Caki2 (cell line): ENCODE measurements at places on chromosomes 5 and 9. TPM values are rescaled to one million over a fixed set of nuclear protein-coding genes. Genes with fewer than 3 reads are reported as not detected.
A peak's percentile ranks its signal among the peaks of the same experiment; 100 is the strongest.

Gene SPINK7
- not detected in 2 replicates for total RNA-seq

GRCh38 chr9:76654051-76654461, 110.2 kb upstream of the PCA3 start:
- no peak for DNase-seq

GRCh38 chr5:37603072-37603471, 224.0 kb downstream of the WDR70 start:
- DNase-seq, result no peak

DNA sequence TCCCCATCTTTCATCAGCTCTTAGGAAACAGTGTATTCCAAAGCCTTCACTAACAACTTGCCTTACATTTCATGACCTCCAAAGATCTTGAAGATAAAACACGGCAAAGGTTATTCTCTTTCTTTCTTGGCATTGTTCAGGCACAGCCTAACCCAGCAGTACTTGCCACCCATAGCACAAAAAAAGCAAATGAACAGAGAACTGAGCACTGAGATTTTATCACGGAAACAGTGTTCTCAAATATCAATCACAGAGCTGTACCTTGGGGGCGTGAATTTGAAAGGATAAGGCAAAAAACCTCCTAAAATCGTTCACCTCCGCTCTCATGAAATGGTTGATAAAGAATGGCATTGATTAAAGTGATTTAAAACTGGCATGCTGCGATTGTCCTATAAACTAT, 16.9 kb upstream of the KCNV2 start:
- DNase-seq, result no peak

Gene HNRNPA0
- 50.5 and 51.7 TPM in 2 replicates for total RNA-seq

DNA sequence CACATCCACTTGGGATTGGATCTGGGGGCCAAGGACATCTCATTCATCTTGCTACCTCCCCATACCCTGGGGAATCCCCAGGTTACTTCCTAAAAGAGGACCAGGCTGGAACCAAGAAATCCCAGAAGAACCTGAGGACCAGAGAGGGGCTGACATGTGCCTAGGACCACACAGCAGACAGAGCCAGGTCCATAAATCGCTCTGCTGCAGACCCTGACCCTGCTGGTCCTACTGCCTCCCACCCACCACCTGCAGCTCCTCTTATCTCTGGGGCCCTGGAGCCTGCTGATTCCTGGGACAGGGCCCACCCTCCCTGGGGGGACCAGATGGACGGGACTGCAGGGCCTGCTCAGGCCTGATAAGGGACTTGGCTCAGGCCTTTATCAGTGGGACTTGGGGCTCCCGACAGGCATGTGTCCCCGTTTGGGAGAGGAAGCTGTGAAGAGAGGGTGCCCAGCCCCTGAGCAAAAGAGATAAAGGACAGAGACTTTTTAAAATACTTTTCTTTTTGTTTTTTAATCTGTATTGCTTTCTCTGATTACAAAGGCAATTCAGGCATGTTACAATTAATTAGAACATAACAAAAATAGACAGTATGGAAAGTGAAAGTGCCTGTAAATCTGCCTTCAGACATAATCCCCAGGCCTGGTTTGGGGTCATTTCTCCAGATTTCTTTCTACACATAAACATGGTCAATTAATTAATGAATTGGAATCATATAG, 101.3 kb upstream of the LARP1 start:
- DNase-seq, result no peak

Gene TXNDC8
- total RNA-seq, result not detected in 2 replicates

DNA sequence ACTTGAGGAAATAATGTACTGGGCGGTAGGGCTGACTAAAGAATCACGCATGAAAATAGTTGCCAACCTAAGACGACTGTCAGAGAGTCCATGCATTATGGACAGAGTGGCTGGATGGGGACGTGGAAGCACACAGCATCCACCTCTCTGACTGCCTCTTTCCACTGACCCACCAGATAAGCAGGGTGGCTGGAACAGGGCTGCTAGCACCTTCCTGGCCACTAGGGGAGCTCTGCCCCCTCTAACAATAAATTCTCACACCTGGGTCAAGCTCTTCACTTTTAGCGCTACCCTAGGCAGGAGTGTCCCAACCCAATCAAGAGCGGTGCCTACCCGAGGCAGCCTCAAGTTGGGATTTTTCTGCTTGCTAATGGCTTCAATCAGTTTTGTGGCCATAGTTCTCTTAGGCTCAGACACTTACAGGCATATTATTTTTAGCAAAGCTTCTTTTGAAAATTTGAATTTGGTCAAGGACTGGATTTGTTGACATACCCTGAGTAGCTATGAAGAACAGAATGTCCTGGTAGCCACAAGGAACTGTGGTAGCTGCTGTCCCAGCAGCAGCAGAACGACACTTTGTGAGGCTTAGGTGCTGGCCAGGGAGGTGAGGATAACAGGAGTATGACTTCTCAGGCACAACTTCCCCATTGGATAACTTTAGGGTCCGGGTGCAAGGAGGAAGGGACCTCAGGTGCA, 6.9 kb upstream of the TPM2 start:
- peak; percentile 34 for DNase-seq

- DNase-seq, result no peak
These were observed 12.4 kb downstream of the NFIL3 start for GRCh38 chr9:91411096-91411771.

Gene JAKMIP2
- 0.20 TPM in 1 of 2 replicates, not detected in the other for total RNA-seq

DNA sequence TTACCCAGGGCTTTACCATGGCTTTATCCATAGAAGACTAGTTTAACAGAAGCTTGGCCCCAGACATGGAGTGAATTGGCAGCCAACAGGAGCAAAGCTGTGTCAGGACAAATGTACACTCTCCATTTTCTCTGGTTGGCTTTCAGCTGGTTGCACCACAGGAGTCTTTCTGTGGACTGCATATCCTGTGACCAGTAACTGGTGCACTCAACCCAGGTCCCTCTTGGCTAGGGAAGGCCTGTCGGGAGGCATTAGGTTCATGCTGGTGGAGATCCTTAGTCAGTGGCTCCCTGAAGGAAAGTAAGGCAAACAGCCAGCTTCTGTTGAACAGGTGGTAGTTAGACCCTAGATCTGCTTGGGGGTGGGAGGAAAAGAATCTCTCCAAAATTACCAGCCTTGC, 146.9 kb upstream of the TLX3 start:
- no peak for DNase-seq

Gene AGXT2
- total RNA-seq, result not detected in 2 replicates

DNA sequence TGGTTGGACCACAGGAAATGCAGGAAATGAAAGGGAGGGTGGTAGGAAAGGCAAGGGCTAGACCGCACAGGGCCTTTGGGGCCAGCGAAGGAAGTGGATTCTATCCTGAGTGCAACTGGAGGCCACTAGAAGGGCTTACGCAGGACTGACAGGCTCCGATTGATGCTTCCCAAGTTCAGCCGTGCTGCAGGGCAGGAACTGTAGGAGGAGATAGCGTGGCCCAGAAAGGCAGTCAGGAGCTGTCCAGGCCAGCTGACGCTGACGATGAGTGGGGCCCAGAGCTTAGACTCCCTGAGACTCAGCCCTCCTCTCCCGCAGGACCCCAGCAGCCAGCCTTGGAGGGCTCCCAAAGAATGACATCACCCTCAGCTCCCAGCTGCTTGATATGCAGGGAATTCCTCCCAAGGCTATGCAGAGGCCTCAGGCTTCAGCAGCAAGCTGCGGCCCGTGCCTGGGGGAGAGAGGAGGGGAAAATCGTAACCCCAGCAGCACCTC, 48.8 kb downstream of the KCNIP1 start:
- DNase-seq, result no peak

Gene PTGES
- total RNA-seq, result 44.9 and 54.4 TPM in 2 replicates

Gene ADAMTS16
- 13.8 and 15.6 TPM in 2 replicates for total RNA-seq

DNA sequence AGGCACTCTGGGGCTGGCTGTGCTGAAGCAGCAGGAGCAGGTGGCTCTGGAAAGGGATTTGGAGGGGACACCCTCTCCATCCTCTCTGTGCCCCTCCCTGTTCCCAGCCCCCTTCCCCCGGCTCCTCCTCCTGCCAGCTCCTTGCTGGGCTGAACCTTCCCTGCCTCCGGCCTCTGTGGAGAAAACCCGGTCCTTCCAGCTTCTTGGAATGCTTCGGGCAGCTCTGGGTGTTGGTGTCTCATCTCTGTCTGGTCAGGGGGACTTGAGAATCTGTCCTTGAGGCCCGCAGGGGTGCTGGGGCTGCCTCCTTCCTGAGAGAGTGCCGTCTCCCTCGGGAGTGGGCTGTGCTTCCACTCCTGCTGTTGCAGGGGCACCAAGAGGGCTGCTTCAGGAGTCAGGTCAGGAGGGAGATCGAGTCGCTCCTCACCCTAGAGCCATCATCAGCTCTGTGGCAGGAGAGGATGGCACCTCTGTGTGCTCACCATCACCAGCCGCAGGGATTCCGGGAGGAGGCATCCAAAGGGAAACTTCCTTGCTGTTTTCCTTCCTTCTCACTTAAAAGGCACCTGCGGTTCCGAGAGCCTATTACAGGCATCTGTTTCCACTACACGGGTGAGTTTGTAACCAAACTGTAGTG, 30.6 kb downstream of the NDUFS6 start:
- DNase-seq, result no peak

Gene ADGRD2
- 0.26 TPM in 1 of 2 replicates, not detected in the other for total RNA-seq

DNA sequence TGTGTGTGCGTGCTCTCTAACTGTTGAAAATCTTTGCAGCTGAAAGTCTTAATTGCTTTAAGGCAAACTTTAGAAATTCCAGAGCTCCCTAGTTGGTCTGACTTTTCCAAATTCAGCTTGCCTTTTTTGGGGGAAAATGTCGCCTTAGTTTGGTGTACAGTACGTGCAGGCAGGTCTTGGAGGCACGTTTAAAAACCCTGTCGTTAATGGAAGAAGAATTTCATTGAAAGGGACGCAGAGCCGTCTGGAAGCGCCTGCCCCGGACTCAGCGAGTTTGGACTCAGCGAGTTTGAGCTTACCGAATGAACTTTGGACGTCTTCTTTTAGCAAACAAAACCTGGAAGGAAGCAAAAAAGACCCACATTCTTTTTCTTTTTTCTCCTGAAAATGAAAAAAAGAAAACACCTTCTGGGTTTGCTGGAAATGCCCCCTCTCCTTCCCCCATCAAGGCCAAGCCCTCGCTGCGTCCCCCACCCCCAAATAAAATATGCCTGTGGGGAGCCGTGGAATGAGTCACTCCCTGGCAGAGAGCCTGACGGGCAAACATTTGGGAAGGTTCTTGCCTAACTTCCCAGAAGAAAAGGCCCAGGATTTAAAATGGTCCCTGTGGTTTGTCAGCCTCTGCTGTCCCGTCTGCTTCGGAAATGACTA, 1.5 kb downstream of the NEK6 start:
- DNase-seq, result peak; percentile 55

- no peak for DNase-seq
These were observed 493.7 kb downstream of the ZNF608 start for GRCh38 chr5:124252747-124253146.

GRCh38 chr9:36946653-36947052, 87.4 kb downstream of the PAX5 start:
- no peak for DNase-seq

GRCh38 chr5:110899566-110900412, 161.0 kb downstream of the SLC25A46 start:
- DNase-seq, result peak; percentile 61

GRCh38 chr9:99024959-99025358, 80.0 kb upstream of the TGFBR1 start:
- DNase-seq, result no peak

Gene EPB41L4A
- total RNA-seq, result 12.6 and 20.7 TPM in 2 replicates

Gene ADRB2
- 0.20 and 0.26 TPM in 2 replicates for total RNA-seq
